ENCODE measurements at places on chromosomes 5 and 9.

DNA sequence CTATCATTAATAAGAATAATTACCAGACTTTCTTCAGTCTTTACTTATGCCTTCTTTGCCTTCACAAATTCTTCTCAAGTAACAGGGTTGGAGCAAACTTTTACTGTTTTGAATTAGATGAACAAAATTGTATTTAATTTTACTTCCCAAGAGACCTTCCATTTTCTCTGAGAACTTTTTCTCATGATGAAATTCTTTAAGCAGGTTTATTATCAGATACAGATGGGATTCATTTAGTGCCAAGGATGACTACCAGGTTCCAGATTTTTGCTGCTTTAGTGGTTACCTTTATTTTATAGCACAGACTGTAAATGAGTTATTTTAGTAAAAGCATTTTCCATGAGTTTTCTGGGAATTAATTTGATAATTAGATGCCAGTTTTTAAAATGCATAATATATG, 125.1 kb downstream of the GDNF start:
- 0 out of 3 replicates have a peak, but pooled peaks have one; percentile 6 for ATAC-seq

GRCh38 chr5:12911156-12911555, 1006.9 kb upstream of the CTNND2 start:
- ATAC-seq, result no peak

GRCh38 chr5:170296036-170296934, 1.3 kb downstream of the LCP2 start:
- ATAC-seq, result no peak

DNA sequence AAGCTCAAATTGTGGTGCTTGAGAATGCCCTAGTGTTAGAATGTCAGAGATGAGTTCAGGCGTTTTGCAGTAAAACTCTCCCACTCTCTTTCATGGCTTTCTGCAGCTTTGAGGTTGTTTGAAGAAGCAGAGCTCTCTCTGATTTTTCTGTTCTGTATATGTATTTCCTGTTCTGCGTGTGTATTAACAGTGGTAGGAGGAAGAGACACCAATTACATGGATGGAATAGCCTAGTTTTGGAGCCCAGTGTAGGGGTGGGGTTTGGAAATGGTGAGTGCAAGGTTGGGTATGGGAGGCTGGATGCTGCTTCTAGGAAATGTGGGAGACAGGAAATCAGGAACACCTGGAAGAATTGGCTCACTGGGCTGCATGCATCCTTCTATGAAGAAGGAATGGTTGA, 12.4 kb downstream of the LARP1 start:
- no peak for ATAC-seq

DNA sequence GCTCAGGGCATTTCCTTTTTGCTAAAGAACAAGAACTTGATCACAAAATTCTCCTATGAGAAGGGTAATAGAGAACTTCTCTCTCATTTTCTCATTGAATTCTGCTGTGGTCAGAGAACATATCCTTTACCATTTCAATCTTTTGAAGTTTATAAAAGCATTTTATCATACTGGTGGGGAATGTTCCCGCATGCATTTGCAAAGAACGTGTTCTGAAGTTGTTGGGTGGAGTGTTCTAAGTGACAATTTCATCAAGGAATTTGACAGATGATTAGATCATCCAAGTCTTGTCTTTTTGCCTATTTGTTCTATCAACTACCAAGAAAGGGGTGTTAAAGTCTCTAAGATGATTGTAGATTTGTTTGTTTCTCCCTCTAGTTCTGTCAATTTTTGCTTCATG, 163.4 kb upstream of the FREM1 start:
- no peak for ATAC-seq
